ENCODE measurements at places on chromosomes 2 and 18.
A peak's percentile ranks its signal among the peaks of the same experiment; 100 is the strongest.

DNA sequence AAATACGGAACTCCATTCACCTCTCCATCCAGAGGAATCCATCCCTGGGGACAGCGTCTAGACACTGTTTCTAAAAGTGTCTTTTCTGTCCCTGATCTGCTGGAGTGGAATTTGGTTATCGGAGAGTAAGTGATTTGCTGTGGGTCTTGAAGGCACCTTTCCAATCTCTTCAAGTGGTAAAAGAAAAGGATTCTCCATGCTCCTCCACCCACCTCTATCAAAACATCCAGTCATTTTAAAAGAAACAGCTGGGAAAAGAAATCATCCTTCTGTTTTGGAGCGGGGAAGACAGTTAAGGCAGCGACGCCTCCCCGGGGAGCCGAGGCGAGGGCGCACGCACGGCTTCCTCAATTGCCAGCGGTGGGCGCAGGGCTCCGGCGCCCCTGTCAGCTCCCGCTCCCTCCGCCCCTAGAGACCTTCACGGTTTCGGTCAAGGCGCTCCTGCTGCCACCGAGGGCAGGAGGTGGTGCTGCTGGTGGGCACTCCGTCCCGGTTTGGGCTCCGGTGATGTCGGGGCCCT, 547 bp downstream of the SLC35F5 start:
- peak; percentile 45 for DNase-seq

DNA sequence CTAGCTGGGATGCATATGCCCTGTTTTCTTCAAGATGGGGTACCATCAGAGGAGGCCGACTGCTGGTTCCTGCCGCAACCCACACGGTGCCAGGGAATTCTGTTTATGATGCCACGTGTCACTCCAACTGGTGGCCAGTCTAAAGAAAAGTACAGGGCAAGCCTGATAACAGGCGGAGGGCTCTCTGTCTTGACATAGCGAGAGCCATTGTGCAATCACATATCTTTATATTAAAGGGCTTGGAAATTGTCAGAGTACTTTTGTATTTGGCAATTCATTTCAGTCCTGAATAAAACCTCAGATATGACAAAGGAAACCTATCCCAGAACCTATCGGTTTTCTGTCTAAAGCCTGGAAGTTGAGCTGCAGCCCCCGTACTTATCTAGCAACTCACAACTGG, 768.4 kb downstream of the TDRD15 start:
- no peak for DNase-seq

DNA sequence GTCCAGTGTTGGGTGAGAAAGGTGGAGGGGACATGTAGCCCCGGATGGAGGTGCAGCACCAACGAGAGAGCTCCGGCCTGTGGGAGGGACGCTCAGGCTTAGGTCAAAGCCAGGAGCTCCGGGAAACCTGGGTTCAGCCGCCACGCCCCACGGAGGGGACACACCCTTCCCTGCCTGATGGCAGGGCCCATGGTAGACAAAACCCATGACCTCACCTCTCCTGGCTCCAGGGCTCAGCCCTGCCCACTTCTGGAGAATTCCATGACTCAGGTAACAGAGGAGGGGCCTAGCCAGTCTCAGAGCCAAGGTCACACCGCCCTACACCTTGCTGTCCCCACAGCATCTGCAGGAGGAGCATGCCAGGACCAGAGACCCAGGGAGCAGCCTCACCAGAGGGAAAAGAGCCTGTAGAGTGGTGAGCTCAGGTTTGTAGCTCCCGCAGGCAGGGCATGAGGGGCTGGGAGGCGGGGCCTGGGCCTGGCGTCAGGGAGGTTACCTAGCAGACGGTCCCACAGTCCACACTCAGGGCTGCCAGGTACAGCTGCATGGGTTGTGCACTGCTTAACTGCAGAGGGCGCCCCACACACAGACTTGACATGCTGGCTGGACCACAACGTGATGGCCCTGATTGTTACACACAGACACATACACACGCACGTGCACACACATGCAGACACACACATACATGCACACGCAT, 70.8 kb upstream of the SMAD7 start:
- DNase-seq, result no peak

- DNase-seq, result no peak
Measured at GRCh38 chr2:113979191-113980128, 89.6 kb downstream of the ACTR3 start.

- no peak for DNase-seq
Measured at GRCh38 chr2:96156011-96156820, 11.0 kb upstream of the DUSP2 start.

GRCh38 chr2:66387016-66387753, 47.7 kb upstream of the MEIS1 start:
- no peak for DNase-seq

DNA sequence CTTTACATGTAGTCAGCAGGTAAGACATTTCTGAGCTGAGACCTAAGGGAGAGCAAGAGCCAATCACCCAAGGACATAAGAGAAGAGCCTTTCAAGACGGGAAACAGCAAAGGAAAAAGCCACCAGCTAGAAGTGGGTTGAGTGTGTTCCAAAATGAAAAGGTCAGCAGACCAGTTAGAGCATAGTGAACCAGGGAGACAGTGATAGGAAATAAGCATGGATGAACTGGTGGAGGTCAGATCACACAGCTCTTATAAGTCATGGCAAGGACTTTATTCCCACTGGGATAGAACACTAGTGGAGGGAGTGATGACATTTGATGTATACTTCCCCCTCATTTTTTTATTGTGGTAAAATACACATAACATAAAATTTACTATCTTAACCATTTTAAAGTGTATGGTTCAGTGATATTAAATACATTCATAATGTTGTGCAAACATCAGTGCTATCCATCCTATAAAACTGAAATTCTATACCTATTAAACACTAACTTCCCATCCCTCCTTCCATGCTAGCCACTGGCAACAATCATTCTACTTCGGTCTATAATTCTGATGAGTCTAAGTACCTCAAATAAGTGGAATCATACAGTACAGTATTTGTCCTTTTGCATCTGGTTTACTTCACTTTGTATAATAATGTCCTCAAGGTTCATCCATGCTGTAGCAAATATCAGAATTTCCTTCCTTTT, 155.8 kb upstream of the WDSUB1 start:
- DNase-seq, result no peak

DNA sequence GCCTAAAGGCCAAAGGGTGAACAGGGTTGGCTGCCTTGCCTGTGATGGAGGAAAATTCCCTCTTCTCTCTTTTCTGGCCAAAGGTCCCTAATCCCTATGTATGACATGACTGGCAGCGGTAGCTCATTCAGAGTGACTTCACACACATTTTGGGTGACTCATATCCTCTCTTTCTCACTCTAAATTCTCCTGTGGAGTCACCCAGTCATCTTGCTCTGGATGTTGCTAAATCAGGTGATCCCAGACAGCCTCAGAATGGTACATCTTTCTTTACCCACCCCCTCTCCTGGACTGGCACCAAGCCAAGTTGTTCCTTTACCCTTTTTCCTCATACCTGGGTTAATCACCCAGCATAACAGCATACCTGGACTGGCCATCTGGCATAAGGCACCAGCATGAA, 77.2 kb downstream of the NEURL3 start:
- DNase-seq, result peak; percentile 64

- no peak for DNase-seq
Measured at GRCh38 chr2:226977775-226978190, 141.9 kb downstream of the RHBDD1 start.

DNA sequence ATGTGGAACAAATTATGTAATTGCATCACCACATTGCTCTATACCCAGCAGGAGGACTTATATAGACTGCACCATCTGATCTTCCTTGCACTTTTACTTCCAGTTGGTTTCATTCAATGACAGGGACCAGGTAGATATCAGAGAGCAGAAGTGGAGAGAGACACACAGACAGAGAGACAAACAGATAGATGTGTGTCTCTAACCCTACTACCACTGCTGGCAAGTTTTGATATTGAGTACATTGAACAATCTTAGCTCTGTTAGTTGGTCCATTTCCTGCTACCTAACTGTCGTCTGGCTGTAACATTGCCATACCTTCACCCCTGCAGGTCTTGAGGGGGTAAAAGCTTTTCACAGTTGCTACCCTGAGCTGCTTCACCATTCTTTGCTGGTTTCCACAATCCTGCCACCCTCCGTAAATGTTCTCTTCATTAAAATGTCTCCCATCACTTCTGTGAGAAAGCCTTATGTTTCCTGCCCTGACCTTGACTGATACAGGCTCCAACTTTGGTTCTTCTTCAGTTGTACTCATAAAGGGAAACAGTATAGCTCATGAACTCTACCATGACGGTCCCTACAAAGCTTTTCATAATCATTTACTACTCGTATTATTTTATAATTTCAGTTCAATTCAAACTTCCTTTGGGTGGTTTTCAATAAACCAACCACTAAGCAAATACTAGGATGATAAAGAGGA, 62.3 kb upstream of the ITGA4 start:
- DNase-seq, result no peak

DNA sequence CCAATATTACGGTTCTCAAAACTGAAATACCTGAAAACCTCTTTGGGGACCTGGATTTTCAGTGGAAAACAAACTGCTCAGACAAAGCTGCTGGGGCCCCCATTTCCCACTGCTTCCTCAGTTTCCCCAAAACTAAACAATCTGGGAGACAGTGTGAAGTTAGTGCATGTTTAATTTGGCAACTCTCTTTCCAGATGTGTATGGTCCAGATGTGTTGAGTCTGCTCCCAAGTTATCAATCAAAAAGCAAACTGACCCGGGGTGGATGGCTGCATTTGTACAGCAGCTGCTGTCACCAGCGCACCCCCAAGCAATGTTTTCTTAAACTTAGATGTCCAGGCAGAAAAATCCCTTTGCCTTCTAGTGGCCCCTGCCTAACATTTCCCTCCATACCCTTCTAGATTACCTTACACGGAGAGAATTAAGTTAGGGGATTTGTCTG, 136.9 kb downstream of the COPS8 start:
- no peak for DNase-seq

DNA sequence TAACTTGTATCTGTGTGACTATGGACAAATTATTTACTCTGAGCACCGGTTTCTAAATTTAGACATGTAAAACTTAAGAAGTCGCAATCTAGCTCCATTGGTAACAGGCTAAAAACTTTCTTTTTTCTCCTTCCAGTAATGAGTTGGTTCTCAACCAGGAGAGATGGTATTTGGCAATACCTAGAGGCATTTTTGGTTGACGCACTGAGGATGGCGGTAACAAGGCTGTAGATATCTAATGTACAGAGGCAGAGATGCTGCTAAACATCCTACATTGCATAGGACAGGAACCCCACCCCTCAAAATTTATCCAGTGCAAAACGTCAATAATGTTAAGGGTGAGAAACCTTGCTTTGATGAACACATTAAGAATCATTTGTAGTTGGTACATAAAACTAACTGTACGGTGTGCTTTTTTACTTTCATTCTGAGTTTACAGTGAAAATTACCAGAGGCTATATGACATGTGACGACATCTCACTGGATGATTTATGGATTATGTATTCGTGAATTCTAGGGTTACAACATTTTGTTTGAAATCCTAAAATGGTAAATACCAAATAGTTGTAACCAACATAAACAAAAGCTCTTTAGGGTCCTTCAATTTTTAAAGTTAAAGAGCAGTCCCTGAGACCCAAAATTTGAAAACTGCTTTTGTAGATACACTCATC, 91.3 kb downstream of the TLK1 start:
- DNase-seq, result no peak

GRCh38 chr18:12458771-12459170, 51.0 kb downstream of the PRELID3A start:
- DNase-seq, result no peak

- DNase-seq, result no peak
Measured at GRCh38 chr2:38130876-38131275, 54.9 kb upstream of the CYP1B1 start.

DNA sequence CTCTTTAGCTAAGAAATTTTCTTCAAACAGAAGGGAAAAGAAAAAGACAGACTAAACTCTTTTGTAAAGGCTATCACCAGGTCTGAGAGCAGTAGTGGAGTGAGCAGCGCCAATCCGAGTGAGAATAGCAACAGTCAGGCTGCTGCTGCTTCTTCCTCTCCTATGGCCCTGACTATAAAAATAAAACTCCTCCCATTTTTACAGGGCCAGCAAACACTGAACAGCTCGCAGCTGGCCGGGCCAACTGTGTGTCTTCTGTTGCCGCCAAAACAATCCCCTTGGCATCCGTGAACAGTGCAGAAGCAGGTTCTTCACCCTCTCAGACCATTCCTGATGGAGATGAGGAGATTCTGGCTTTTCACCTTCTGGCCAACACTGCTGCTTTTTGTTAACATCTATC, 124.5 kb downstream of the CNTNAP5 start:
- no peak for DNase-seq

DNA sequence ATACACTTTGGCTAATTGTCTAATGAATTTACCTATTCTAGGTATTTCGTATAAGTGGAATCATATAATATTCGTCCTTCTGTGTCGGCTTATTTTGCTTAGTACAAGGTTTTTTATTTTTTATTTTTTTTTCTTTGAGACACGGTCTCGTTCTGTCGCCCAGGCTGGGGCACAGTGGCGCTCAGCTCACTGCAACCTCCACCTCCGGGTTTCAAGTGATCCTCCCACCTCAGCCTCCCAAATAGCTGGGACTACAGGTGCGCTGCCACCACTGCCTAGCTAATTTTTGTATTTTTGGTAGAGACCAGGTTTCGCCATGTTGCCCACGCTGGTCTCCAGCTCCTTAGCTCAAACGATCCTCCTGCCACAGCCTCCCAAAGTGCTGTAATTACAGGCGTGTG, 38.2 kb downstream of the PCBP1 start:
- no peak for DNase-seq

GRCh38 chr18:62332431-62332830, 7.3 kb downstream of the TNFRSF11A start:
- no peak for DNase-seq

DNA sequence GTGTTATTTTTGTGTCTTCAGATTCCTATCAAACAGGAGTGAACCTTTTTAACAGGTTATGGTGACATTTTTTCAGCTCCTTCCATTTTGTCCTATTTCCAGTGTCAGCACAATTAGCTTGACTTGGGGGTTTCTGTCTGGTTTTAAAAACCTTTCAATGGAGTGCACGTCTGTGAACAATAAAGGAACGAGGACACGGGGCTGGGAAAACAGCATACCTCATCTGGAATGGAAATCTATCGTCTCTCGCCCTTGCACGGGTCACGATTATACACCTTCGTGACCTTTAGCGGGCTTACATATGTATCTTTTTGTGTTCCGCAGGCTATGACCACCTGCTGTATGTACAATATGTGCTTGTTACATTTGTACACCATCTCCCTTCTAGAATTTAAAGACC, 2.3 kb upstream of the ZNF532 start:
- no peak for DNase-seq

DNA sequence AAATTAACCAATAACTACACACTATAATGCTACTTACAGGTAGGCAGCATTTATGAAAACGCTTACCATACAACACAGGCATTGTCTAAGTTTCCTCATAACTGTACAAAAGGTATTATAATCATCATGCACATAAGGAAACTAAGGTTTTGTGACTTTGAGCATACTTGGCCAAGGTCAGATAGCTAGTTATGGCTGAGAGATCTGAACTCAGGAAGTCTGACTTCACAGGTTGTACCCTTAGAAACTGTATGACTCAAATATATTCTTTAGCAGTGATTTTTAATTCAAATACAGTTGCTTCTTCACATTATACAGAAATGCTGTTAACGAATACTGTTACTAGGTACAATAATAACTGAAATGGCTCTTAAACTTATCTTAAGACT, 89.3 kb downstream of the TRIP12 start:
- no peak for DNase-seq

GRCh38 chr2:64862623-64863022, 126.6 kb upstream of the SLC1A4 start:
- no peak for DNase-seq

- no peak for DNase-seq
Measured at GRCh38 chr2:160635488-160635887, 141.9 kb upstream of the RBMS1 start.

Data from HS-27A (cell line).